ENCODE measurements at places on chromosomes 3 and 15. TPM values are rescaled to one million over a fixed set of nuclear protein-coding genes. Genes with fewer than 3 reads are reported as not detected.

The OIP5 gene
- total RNA-seq = 18.9 TPM

DNA sequence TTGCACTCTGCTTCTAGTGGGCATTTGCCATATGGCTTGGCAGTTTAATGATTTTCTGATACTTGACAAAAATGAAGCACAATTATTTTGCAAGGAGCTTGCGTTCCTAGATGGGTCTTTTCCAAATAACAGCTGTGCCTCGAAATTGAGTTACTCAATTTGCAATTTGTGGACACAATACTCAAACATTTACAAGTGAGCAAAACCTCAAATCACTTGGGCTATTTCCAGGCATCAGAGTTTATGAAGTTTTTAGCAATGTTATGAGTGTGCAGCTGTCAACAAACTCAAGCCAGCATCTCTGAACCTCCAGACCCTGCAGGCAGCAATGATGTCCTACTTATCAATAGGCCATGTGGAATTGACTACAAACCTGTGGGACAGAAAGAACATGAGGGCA is 41.3 kb downstream of the NMNAT3 start:
- DNase-seq = no peak

The GRM2 gene
- 3.0 TPM for total RNA-seq

- DNase-seq = no peak
Observed at GRCh38 chr3:66370179-66370578, 130.6 kb downstream of the LRIG1 start.

GRCh38 chr3:100533176-100533575 is 40.8 kb downstream of the TMEM45A start:
- no peak for DNase-seq

The EDC3 gene
- 41.1 TPM for total RNA-seq

- peak; percentile 63 for DNase-seq
Observed at GRCh38 chr3:13420045-13420830, at the start of gene NUP210. Gene NUP210 (minus strand): TSS chr3:13420322. CDS start chr3:13420226, 96 bp downstream.

DNA sequence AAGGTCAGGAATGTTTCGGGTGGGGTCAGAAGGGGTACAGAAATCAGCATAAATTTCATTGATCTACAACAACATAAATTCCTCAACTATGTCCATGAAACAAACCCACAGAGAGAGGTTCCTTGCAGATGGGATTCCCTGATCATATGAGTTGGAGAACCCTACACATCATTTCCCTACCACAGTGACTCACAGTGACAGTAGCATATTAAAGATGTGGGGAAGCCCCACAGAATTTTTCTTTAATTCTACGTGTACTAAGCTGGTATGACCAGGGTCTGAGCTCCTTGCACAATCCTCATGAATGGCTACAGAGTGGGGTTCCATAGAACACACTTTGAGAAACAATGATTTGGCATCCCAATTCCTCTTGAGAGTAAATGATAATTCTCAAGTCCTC is 116.9 kb upstream of the RAD18 start:
- no peak for DNase-seq

DNA sequence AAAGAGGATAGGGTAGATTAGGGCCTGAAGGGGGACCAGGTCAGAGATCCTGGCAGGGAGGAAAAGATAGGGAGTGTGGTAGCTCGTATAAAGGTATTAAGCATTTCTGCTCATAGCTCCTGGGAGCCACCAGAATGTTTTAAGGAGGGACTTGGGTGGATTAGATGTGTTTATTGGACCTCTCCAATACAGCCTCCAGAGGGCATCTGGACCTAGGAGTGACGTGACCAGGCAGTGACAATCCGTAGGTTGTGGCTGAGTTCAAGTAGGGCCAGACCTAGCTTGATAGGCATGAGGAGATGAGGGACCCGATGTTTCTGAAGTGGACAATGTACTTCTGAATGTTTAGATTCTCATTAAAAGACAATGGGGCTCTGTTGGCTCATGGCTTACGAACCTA is 435.2 kb downstream of the MCTP2 start:
- no peak for DNase-seq

DNA sequence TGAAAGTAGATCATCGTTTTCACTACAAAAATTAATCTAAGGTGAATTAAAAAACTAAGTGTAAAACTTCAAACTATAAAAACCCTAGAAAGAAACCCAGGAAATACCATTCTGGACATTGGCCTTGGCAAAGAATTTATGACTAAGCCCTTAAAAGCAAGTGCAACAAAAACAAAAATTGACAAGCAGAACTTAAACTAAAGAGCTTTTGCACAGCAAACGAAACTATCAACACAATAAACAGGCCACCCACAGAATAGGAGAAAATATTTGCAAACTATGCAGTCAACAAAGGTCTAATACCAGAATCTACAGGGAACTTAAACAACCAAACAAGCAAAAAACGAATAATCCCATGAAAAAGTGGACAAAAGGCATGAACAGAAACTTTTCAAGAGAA is 302.0 kb downstream of the CHST2 start:
- DNase-seq = no peak

GRCh38 chr3:35919160-35919559 is 279.8 kb downstream of the ARPP21 start:
- DNase-seq = no peak
